ENCODE measurements at places on chromosomes 7 and 10. TPM values are rescaled to one million over a fixed set of nuclear protein-coding genes. Genes with fewer than 3 reads are reported as not detected.

The CDK14 gene
- 0.81 TPM for total RNA-seq

The ACTL6B gene
- total RNA-seq, result not detected

The PNLIPRP1 gene
- total RNA-seq, result not detected

The C10orf105 gene
- 0.11 TPM for total RNA-seq

- H3K27me3 ChIP-seq, result no peaks in the 10 kb centered on the region
- no peaks in the 10 kb centered on the region for H3K36me3 ChIP-seq
- H3K4me1 ChIP-seq, result no peaks in the 10 kb centered on the region
- no peak for DNase-seq
- H3K4me3 ChIP-seq, result no peak overlapping the region
Observed at GRCh38 chr7:84506151-84506550, 311.6 kb upstream of the SEMA3A start.

- H3K4me1 ChIP-seq, result no peaks in the 10 kb centered on the region
- no peaks in the 10 kb centered on the region for H3K36me3 ChIP-seq
- peaks cover 3% of the 10 kb centered on the region for H3K27me3 ChIP-seq
- H3K4me3 ChIP-seq, result no peak overlapping the region
Observed at GRCh38 chr10:44023517-44023916, 361.4 kb downstream of the CXCL12 start.
